ENCODE measurements at places on chromosomes 5 and 9.

DNA sequence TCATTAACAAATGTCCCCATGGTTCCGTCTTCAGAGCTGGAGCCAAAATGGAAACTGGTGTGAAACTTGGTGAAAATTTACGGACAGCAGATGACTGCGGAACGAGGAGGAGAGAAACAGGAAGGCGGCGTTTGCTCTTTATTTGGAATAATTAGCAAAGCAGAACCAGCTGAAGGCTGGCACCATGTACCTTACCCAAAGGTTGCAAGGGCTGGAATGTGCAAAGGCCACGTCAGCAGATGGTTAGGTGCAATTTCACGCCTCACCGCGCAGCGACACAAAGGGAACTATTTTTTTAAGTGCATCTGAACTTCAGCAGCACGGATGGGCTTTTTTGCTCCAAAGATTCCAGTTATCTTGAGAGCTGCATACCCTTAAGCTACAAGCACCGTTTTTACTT lies 127.4 kb downstream of the COL23A1 start:
- DNase-seq, result no peak

- no peak for DNase-seq
Measured at GRCh38 chr9:133224762-133225161, 15.7 kb upstream of the OBP2B start.

GRCh38 chr5:82905986-82906385 lies 171.2 kb downstream of the TMEM167A start:
- DNase-seq, result no peak

- DNase-seq, result no peak
Measured at GRCh38 chr5:168427224-168427623, 59.0 kb upstream of the RARS1 start.

GRCh38 chr5:133113331-133114061 lies 61.7 kb downstream of the HSPA4 start:
- no peak for DNase-seq

GRCh38 chr5:16981700-16982099 lies 45.6 kb upstream of the MYO10 start:
- no peak for DNase-seq

- DNase-seq, result no peak
Measured at GRCh38 chr9:134272302-134273023, 53.8 kb upstream of the RXRA start.

DNA sequence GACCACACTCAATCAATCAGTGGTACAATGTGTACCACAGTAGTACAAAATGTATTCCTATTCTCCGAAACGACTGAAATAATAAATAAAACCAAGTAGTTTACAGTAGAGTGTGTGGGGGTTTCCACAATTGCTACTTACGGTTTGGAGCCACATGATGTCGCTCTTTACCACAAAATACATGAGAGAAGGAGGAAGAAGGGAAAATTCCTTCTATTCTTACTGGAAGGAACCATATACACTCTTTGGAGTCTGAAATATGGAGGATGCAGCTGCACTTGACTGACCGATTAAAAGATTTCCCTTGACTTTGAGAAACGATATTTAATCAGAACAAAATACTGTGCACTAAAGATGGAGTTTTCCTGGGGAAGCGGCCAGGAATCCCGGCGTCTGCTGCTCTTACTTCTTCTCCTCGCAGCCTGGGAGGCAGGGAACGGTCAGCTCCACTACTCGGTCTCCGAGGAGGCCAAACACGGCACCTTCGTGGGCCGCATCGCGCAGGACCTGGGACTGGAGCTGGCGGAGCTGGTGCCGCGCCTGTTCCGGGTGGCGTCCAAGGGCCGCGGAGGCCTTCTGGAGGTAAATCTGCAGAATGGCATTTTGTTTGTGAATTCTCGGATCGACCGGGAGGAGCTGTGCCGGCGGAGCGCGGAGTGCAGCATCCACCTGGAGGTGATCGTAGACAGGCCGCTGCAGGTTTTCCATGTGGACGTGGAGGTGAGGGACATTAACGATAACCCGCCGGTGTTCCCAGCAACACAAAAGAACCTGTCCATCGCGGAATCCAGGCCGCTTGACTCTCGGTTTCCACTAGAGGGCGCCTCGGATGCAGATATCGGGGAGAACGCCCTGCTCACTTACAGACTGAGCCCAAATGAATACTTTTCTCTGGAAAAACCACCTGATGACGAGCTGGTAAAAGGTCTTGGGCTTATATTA lies at the start of gene PCDHA4:
Gene PCDHA4, plus strand, starts transcription at position 235 of the 942 bp plus-strand sequence.
- no peak for DNase-seq

DNA sequence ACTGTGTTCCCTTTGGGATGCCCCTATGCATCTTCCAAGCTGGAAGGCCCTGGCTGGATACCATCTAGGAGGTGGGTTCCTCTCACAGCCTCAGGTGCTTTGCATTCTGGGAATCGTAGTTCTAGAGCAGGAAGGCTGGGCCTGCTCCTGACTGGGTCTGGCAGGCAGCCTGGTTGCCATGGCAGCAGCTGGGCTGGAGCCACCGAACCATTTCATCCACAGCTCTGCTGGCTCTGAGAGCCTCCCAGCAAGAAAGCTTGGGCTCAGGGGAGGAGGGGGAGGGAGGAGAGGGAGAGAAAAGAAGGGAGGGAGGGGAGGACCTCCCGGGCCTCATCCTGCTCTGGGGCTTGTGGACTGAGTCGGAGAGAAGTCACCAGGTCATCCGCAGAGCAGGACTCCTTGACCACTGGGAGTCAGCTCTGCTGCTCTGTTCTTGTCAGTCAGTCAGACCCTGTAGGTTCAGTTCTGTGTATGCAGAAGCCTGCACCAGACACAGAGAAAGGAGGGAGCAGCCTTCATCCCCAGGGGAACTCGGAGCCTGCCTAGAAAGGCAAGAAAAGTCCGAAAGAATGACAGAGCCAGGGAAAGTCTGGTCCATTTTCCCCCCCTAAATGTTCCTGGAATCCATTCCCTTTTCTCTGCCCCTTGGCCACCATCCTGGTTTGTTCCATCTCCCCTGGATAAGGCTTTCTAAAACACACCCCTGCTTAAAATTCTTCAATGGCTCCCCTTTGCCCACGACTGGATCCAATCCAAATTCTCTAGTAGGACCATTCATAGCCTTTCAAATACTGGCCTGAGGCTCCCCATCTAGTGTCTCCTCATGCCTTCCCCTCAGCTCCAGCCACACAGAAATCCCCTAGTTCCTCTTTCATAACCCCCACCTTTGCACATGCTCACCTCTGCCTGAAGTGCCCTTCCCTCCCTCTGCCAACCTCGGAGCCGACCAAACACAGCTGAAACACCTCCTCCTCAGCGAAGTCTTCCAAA lies 65.4 kb upstream of the ARAP3 start:
- DNase-seq, result no peak

Measured in effector memory CD8-positive, alpha-beta T cell (primary cell).